ENCODE measurements at places on chromosomes 2 and 18.

GRCh38 chr18:43367895-43368294, 90.6 kb upstream of the SYT4 start:
- no peaks in the 10 kb centered on the region for H3K36me3 ChIP-seq
- H3K4me1 ChIP-seq, result no peaks in the 10 kb centered on the region
- no peak overlapping the region for H3K27ac ChIP-seq
- no peak overlapping the region for H3K4me3 ChIP-seq
- no peak for DNase-seq
- no peaks in the 10 kb centered on the region for H3K27me3 ChIP-seq

DNA sequence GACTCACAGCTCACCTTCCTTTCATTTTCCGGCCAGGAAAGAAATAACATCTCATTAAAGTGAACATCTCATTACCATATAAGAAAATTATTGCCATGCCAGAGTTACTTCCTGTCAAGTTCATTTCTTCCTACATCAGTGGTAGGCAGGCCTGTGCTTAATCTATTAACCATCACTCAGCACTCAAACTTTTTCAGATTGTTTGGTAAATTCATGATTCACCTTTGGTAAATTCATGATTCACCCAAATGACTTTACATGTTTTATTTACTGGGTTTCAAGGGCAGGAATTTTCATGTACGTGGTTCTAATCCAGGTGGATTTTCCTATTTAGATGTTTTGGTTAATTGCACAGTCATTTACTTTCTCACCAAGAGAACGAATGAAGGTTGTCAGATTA, 116.5 kb downstream of the CSRNP3 start:
- H3K36me3 ChIP-seq, result no peaks in the 10 kb centered on the region
- H3K4me1 ChIP-seq, result no peaks in the 10 kb centered on the region
- no peaks in the 10 kb centered on the region for H3K27me3 ChIP-seq
- DNase-seq, result no peak
- no peak overlapping the region for H3K4me3 ChIP-seq
- H3K27ac ChIP-seq, result no peak overlapping the region

GRCh38 chr2:199470361-199470671, 12.6 kb upstream of the SATB2 start:
- peaks cover 32% of the 10 kb centered on the region for H3K4me1 ChIP-seq
- DNase-seq, result no peak
- no peaks in the 10 kb centered on the region for H3K36me3 ChIP-seq
- H3K4me3 ChIP-seq, result no peak overlapping the region
- no peak overlapping the region for H3K27ac ChIP-seq

GRCh38 chr2:209472871-209473270, 49.0 kb downstream of the MAP2 start:
- H3K27ac ChIP-seq, result no peak overlapping the region
- H3K36me3 ChIP-seq, result no peaks in the 10 kb centered on the region
- no peaks in the 10 kb centered on the region for H3K4me1 ChIP-seq
- no peak overlapping the region for H3K4me3 ChIP-seq
- H3K27me3 ChIP-seq, result no peaks in the 10 kb centered on the region
- DNase-seq, result no peak

DNA sequence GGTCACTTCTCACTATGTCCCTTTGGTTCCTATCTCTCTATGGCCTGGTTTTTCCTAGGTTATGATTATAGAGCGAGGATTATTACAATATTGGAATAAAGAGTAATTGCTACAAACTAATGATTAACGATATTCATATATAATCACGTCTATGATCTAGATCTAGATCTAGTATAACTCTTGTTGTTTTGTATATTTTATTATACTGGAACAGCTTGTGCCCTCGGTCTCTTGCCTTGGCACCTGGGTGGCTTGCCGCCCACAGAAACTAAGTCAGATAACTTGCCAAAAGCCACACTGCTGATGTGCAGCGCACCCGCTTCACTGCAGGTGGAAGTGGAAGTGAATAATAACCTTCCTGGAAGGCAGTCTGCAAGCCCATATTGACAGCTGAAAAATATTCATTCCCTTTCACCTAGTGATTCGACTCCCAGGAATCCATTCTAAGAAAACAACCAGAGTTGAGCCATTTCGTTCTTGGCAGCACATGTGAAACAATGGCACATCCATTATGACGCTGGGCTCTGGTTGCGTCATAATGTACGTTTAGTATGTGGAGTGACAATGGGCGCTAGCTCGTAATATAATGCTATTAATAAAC, 725 bp upstream of the ANKRD53 start:
- peak overlapping the region; percentile 68 for H3K27ac ChIP-seq
- H3K4me3 ChIP-seq, result peak overlapping the region; percentile 77
- no peak for DNase-seq
- peaks cover 2% of the 10 kb centered on the region for H3K27me3 ChIP-seq
- H3K36me3 ChIP-seq, result no peaks in the 10 kb centered on the region

DNA sequence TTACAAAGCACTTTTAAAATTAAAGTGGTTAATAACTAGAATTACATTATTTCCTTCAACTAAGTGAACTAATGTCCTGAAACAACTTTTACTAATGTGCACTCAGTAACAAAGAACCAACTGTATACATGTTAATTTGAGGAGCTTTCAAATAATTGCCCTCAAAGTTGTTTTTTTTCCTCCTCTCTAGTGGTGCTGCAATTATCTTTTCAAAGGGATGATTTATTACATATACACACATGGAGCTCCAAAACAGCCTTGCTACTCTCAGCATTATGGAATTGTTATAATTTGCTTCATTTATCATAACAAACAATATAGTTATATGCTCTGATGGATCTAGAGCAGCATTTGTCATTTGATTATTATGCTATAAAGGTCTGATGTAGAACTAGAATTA, 246.3 kb upstream of the RASGRP3 start:
- no peak for DNase-seq
- H3K27ac ChIP-seq, result no peak overlapping the region
- no peaks in the 10 kb centered on the region for H3K4me1 ChIP-seq
- no peak overlapping the region for H3K4me3 ChIP-seq
- H3K27me3 ChIP-seq, result peaks cover 3% of the 10 kb centered on the region

DNA sequence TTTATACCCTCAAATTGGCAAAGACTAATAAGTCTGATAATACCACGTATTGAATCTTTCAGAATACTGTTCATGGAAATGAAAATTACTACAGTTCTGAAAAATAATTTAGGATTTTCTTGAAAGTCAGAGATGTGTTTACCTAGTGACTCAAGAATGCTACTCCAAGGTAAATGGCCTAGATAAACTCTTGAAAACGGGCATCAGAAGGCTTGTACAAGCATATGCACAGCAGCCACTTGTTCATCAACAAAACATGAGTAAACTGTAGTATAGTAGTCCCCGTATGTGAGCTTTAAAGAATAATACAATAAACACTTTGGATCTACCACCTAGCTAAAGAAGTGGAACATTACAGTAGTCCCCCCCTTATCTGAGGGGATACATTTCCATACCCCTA, 157.5 kb downstream of the THADA start:
- H3K27me3 ChIP-seq, result no peaks in the 10 kb centered on the region
- DNase-seq, result no peak
- no peak overlapping the region for H3K4me3 ChIP-seq
- no peaks in the 10 kb centered on the region for H3K4me1 ChIP-seq
- H3K36me3 ChIP-seq, result no peaks in the 10 kb centered on the region

- no peak for DNase-seq
- no peak overlapping the region for H3K27ac ChIP-seq
- no peaks in the 10 kb centered on the region for H3K4me1 ChIP-seq
- no peaks in the 10 kb centered on the region for H3K27me3 ChIP-seq
Observed at GRCh38 chr2:40361478-40361877, 90.4 kb downstream of the SLC8A1 start.

DNA sequence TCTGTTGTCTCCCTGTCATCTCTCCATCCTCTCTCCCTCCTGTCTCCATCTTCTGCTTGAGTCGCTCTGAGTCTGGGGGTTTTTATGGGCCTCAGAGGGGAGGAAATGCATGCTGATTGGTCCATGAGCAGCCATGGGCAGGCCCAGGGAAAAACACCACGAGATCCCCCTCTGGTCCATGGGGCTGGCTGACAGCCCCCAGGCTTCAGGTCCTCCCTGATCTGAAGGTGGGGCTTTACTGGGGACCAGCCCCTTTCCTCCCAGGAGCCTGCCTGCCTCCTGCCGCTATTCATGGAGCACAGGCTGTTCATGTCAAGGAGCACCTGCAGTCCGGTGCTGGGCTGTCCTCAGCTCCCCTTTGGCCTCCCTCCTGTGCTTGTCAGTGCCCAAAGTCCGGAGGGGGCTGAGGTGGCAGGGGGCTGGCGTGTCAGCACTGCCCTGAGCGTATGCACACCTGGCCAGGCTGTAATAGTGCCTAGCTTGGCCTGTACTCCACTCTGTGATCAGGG, 59.6 kb upstream of the DLX2 start:
- H3K27ac ChIP-seq, result no peak overlapping the region
- H3K27me3 ChIP-seq, result peaks cover 17% of the 10 kb centered on the region
- H3K4me3 ChIP-seq, result no peak overlapping the region
- no peaks in the 10 kb centered on the region for H3K4me1 ChIP-seq
- H3K36me3 ChIP-seq, result no peaks in the 10 kb centered on the region
- no peak for DNase-seq

DNA sequence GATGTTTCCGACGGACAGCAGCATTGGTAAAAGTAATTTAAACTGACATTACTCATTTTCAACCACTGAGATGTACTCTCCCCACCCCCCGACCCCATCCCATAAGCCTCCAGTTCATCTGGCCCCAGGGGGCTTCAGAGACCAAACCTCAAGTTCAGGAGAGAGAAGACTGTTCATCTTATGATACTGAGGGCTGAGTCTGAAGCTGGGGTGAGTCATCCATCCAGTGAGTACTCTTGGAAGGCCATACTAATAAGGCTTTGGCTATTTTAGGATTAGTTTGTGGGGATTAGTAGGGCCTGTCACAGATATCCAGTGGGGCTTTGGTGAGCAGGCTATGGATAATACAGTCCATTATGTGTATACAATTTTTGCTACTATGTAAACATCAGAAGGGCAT, 125.3 kb upstream of the APCDD1 start:
- H3K27me3 ChIP-seq, result no peaks in the 10 kb centered on the region
- H3K4me1 ChIP-seq, result no peaks in the 10 kb centered on the region
- H3K27ac ChIP-seq, result no peak overlapping the region
- no peak overlapping the region for H3K4me3 ChIP-seq
- DNase-seq, result no peak

DNA sequence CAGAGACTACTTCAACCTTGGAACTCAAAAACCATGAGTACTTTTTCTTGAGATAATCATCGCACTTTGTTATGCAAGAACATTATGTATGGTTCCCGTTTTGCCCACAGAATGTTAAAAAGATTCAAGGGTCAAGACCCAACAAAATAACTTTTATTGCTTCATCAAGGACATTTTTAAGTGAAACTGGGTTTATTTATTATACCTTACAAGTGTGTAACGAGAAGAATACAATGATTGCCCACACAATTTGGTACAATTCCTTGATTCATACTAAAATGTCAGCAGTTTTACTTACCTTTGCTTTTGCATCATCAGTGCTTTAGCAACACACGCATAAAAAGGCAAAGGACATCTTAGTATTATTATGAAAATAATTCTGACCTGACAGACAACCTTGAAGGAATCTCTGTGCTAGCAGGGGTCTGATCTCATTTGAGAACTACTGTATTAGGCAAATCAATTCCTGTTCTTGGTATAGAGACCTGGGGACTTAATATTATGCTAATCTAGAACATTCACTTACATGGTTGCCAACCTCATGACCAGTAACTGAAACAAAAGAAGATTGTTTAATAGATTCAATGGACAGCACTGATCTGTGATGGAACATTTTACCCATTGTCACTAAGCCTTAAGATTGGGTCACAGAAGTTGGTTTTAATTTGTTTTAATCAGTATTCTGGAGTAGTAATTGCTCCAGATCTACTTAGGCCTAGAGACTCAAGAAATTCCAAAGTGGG, 16.2 kb downstream of the CCDC88A start:
- DNase-seq, result no peak
- H3K27me3 ChIP-seq, result no peaks in the 10 kb centered on the region
- no peak overlapping the region for H3K4me3 ChIP-seq
- H3K36me3 ChIP-seq, result no peaks in the 10 kb centered on the region
- no peak overlapping the region for H3K27ac ChIP-seq

DNA sequence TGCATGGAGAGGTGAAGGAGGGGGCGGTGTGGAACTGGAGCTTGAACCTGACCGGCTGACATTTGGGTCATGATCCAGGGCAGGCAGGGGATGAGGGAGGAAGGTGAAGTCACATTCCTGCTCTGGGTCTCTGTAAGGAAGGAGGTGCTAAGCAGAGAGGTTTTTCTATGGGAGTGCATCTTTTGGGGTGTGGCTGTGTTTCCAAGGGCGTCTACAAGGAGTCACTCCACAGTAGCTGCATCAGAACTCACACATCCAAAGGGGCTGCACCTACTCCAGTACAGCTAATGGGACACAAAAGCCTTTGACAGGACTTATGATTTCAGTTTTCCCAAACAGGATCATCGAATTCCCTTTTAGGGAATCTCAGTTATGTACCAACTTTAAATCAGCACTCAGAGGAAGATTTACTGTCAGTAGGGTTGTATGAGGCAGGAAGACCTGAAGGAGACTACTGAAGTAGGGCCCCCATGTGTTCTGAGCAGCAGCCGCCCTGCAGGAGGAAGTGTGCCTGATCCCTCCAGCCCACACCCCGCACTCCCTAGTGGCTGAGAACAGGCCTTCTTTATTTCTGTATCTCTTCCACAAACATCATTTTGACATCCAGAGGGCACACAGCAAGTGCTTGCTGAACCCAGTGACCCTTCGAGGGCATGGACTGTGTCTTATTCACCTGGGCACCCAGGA, 137.2 kb downstream of the CELF4 start:
- H3K36me3 ChIP-seq, result no peaks in the 10 kb centered on the region
- no peak overlapping the region for H3K4me3 ChIP-seq
- no peaks in the 10 kb centered on the region for H3K4me1 ChIP-seq
- no peak overlapping the region for H3K27ac ChIP-seq
- no peaks in the 10 kb centered on the region for H3K27me3 ChIP-seq

- DNase-seq, result no peak
- H3K4me3 ChIP-seq, result no peak overlapping the region
Observed at GRCh38 chr2:224716921-224717320, 756 bp upstream of the CCDC195 start.

DNA sequence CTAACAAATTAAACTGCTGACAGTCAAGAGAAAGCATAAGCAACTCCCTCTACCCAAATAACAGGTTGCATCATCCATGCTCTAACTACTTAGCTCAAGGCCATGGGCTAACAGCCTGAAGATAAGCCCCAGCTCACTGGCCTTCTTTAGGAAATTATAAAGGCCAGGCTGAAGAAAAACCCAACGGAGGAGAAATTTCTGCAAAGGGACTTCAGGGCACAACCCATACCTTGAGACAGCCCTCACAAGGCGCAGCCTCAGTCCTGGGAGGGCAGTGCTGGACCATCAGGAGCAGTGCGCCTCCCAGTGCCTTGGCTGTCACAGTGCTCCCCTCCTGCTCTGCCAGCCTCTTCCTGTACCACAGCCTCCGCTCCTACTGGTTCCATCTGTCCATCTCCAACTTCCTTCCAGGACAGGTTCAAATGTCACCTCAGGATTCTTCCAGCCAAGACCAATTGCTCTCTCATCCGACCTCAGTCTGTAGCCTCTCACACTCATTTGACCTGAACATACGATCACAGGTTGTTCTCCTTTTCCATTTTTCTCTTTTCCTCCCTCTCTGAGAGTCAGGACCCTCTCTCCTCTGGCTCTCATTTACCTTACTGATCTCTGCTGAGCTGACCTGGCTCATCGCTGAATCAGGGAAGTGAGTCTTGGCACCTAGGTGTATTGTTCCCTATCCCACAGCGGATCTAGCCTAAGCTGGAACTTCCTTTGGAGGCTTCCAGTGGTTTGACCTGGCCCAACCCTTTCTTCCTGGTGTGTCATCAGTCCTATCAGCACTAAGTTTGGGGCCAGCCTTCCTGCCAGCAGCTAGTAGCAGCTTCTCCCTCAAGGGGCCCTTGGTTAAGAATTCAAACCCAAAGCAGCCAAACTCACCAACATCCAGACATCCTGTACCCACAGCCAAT, 1.9 kb downstream of the MCFD2 start:
- DNase-seq, result no peak
- H3K4me1 ChIP-seq, result peaks cover 36% of the 10 kb centered on the region
- no peak overlapping the region for H3K27ac ChIP-seq
- peaks cover 22% of the 10 kb centered on the region for H3K36me3 ChIP-seq
- no peaks in the 10 kb centered on the region for H3K27me3 ChIP-seq

All from T-cell (primary cell).